ENCODE measurements at places on chromosomes 6 and 20. TPM values are rescaled to one million over a fixed set of nuclear protein-coding genes. Genes with fewer than 3 reads are reported as not detected.

GRCh38 chr6:63097222-63097621 lies 114.0 kb upstream of the FKBP1C start:
- no peak for DNase-seq

GRCh38 chr20:48238326-48238725 lies 453.0 kb upstream of the SULF2 start:
- no peak for DNase-seq

DNA sequence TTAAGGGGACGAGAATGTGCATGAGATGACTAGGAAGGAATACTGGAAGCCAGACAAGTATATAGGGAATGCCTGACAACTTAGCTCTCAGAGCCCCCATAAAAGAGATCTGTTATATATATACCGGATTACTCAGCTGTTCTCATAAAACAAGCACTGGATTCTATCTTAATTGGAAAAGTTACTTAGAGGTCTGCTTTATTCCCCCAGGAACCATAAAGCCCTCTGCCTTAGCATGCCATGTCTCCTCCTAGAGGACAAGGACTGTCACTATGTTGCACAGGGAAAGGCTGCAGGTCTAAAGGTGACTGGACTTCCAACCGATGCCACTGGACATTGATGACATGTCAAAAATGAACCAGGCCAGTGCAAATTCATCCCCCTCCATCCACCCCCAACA lies 6.4 kb downstream of the EXOC2 start:
- no peak for DNase-seq

GRCh38 chr6:119848696-119849095 lies 499.1 kb upstream of the MAN1A1 start:
- DNase-seq: no peak

- DNase-seq: no peak
Measured at GRCh38 chr6:131134220-131134979, 867 bp upstream of the AKAP7 start.

The PM20D2 gene
- polyA plus RNA-seq: 2.7 TPM

The ZSCAN26 gene
- 7.2 TPM for polyA plus RNA-seq

GRCh38 chr6:33286946-33287914 lies 1.8 kb downstream of the WDR46 start:
- no peak for DNase-seq

- DNase-seq: no peak
Measured at GRCh38 chr20:63094767-63095499, 88.2 kb upstream of the BHLHE23 start.

- DNase-seq: no peak
Measured at GRCh38 chr6:145863988-145864616, 49.5 kb upstream of the FBXO30 start.

DNA sequence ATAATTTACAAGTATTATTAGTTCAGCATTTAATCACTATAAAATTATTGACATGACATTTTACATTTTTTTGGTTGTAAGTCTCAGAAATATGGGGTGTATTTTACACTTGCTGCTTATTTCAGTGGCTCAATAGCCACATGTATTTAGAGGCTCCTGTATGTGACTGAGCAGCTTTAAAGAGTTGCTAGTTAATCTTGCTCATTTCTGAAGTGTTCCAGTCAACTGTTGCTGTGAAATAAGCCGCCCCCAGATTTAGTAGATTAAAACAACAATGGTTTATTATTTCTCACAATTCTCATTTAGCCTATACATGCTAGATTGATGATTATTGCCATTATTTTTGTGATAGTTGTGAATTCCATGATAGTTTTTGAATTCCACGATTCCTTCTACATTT lies 23.0 kb downstream of the CD109 start:
- no peak for DNase-seq

The TNXB gene
- polyA plus RNA-seq: 0.06 TPM

- no peak for DNase-seq
Measured at GRCh38 chr6:51936531-51937290, 150.7 kb downstream of the PKHD1 start.

The C6orf47 gene
- polyA plus RNA-seq: 10.0 TPM

GRCh38 chr6:36499918-36500317 lies 47.4 kb downstream of the STK38 start:
- no peak for DNase-seq

The HRH3 gene
- not detected for polyA plus RNA-seq

DNA sequence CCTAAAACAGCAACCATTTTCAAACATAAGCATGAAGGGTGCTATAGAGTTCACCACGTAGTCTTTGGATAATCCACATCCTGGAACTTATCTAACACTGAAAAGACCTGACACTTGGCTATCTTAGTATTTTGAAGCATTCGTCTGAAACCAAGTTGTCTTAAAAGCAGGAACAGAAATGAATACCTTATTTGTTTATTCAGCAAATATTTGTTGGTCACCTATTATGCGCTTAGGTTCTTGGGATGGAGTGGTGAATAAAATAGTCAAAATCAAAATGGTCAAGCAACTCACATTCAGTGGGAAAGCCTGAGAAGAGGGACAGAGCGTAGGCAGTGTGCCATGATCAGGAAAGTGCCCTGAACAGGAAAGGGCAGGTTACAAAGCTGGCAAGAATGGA lies 188.4 kb upstream of the COL21A1 start:
- DNase-seq: no peak

- no peak for DNase-seq
Measured at GRCh38 chr6:87251225-87251624, 71.2 kb upstream of the SMIM8 start.

DNA sequence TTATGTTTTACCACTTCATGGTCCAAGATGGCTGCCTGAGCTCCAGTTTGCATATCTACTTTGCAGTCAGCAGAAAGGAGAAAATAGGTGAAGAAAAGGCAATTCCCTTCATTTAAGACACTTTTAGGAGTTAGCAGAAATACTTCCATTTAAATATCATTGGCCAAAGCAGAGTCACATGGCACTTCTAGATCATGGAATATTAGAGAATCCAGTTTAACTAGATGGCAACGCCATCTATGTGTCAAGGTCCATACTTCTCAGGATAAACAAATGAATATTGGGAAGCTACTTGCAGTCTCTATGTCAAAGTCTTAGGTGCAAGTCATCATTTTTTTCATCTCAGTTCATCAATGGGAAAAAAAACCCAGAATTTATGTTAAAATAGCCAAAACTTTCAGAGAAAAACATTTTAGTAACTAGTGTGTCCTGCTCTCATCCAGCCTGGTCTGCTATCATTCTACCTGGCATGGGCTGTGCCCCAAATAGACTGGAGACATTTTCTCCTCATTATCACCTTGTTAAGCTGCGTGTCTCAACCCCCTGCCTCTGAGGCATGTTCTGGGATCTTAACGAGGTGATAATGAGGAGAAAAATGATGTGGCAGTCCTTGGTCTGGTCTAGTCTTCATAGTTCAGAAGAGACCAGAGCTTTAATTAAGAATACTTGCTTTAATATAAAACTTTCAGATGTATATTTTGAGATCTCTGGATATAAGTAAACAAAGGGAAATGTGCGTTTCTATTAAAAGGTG lies 227.3 kb downstream of the TBX18 start:
- no peak for DNase-seq

The NOTCH4 gene
- polyA plus RNA-seq: 0.11 TPM

DNA sequence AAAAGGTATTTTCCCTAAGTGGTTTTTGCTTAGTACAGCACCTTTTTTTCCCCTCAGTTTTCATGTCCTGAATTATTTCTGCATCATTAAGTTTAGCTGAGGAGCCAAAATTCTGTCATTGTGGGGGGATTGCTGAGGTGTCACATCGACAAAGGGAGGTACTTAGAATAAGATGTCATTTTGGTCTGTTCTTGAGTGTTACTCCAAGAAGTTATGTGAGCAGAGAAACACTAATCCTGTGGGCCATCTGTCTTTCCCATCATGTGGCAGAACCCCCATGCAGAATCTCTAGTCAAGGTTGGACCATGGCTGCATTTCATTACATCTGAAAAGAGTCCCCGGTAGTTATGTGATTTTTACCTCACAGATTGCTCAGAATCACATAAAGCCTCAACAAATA lies 167.8 kb upstream of the CENPW start:
- no peak for DNase-seq

Measured in keratinocyte (primary cell).